Posterior vena cava (tissue), 2 donors: ENCODE measurements at places on chromosomes 5 and 9. TPM values are rescaled to one million over a fixed set of nuclear protein-coding genes. Genes with fewer than 3 reads are reported as not detected.
A peak's percentile ranks its signal among the peaks of the same experiment; 100 is the strongest.

The NKD2 gene
- 2.7 TPM for total RNA-seq

The UGT3A1 gene
- total RNA-seq = not detected

DNA sequence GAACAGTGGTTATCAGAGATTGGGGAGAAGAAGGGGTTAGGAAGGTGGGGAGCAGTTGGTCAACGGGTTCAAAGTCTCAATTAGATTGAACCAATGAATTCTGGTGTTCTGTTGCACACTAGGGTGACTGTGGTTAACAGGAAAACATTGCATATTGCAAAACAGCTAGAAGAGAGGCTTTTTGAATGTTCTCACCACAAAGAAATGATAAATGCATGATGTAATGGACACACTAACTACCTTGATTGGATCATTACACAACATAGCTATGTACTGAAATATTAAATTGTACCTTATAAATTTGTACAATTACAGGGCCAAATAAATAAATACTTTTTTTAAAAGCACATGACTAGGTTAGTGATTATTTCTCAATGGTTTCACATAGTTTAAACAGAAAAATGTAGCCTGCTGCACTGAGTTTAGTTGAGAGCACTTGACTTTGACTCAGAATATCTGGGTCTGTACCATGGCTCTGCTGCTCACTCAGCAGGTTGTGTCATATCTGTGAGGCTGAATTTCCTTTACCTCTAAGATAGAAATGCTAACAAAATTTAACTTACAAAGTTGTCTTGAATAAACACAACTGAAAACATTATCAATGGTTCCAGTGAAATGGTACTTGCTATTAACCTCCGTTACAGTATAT lies 30.4 kb downstream of the NUDT12 start:
- DNase-seq = no peak

DNA sequence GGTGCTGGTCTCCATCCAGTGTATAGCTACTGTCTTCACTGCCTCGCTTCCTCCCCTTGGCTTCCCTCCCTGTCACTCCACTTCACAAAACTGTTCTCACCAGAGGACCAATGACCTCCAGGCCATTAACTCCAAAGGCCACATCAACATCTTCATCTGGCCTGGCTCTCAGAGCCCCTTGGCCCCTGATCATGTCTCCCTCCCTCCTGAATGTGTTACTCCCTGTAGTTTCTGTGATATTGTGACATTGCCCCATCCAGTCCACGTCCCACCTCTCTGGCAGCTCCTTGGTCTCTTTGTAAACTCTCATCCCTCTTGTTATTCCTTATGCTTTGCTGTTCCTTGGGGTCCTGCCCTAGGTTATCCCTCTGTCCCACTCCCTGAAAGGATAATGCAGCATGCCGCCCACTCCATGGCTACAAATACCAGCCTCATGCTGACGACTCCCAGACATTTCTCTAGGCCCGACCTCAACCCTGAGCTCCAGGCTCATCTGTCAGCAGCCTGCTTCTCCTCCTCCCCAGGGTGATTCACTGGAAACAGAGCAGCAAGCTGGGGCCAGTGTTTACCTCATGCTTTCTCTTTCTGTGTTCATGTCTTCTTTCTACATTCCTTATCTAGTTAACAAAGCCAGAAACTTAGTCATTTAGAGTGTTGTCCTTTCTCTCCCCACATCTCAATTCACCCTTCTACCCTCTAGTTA lies 312.2 kb downstream of the SPOCK1 start:
- no peak for DNase-seq

The DMRT3 gene
- not detected for total RNA-seq

DNA sequence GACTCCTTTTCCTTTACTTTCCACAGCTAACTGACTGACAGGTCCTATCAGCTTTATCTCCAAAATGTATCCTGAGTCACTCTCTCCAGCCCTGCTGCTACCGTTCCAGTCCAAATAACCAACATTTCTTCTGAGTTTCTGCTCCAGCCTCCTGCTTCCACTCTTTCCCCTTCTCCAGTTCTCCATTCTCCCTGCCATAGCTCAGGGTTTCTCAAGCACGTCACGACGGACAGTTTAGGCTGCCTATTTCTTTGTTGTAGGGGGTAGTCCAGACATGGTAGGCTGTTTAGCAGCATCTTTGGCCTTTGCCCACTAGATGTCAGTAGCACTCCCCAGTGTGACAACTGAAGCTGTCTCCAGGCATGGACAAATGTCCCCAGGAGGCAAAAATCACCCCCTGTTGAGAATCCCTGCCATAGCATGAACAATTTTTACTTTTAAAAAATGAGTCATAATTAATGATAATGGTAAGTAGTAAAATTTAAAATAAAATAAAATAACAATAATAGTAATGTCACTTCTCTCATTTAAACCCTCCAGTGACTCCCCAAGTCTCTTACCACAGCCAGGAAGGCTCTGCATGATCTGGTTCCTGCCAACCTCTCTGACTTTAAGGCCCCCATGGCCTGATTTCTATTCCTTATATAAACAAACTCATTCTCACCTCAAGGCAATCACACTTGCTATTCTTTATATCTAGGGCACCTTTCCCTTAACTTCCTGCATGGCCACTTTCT lies 105.4 kb upstream of the FER start:
- peak; percentile 82 for DNase-seq

DNA sequence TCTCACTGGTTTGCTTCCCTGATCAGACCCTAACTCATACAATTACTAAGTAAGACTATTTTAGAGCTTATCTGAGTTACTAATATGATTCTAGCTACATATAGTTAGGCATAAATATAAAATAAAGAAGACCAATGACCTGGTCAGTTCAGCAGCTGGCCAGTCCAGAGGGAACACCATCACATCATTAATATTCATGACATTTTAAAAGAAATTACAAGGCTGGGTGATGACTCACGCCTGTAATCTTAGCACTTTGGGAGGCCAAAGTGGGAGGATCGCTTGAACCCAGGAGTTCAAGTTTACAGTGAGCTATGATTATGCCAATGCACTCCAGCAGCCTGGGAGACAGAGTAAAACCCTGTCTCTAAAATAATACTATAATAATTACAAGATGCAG lies 37.0 kb upstream of the CDC42SE2 start:
- no peak for DNase-seq

DNA sequence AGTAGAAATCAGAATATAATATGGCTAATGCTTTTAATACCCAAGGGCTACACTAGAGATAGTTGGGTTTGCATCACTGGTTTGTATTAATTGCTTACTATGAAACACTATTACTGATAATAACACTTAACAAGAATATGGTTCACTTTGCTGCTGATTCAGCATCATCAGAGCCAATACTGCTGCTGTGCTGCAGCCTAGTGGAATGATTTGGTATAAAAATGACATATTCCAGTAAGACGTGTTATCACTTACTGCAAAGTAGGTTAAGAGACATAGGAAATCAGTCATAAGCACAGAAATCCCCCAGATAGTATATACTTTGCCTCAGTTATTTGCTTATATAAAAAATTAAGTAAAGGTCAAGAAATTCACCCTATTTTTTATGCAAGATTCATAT lies 2.8 kb downstream of the CDH10 start:
- no peak for DNase-seq
